ENCODE measurements at places on chromosomes 1 and 21.
A peak's percentile ranks its signal among the peaks of the same experiment; 100 is the strongest.

DNA sequence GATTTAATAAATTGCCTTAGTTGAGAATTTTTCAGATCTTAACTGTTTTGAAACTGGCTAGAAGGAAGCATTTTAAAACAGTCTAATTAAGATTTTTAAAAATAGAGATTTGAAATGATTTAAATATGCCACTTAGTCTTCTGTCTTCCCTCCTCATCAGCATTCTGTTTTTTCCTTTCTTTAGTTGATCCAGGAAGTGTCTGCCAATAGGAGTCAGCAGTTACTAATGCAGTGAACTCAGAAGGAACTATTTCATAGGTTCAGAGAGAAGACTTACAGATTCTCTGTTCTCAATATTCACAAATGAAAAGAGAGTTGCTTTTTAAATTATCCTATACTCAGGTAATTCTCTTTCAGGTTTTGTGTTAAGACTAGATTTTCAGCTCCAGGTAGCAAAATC, 84.5 kb downstream of the RPS6KC1 start:
- no peak for DNase-seq

GRCh38 chr1:183911285-183911684, 106.4 kb downstream of the RGL1 start:
- DNase-seq: no peak

GRCh38 chr1:36751525-36751924, 268.8 kb upstream of the CSF3R start:
- no peak for DNase-seq

DNA sequence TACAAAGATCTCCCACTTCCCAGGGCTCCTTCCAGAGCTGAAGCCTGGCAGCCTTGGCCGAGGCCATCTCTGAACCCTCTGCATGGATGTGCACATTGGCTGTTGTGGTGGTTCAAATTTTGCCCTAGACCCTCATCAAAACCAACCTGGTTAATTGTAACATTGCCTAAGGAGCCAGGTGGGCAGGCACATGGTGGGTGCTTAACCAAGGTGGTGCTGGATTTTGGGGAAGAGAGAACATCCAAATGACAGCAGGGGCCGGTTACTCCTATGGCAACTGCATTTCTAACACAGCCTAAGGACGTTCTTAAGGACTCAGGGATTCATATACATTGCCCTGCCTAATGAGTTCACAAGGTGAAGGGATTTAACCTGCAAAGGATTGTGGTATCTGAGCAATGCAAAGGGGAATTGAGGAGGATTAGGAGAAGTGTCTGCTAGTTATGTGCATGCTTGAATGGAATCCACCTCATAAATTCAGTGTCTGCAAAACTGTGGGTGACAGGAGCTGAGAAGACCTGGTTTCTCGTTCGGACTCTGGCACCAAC, 10.3 kb downstream of the RUNX1 start:
- no peak for DNase-seq

DNA sequence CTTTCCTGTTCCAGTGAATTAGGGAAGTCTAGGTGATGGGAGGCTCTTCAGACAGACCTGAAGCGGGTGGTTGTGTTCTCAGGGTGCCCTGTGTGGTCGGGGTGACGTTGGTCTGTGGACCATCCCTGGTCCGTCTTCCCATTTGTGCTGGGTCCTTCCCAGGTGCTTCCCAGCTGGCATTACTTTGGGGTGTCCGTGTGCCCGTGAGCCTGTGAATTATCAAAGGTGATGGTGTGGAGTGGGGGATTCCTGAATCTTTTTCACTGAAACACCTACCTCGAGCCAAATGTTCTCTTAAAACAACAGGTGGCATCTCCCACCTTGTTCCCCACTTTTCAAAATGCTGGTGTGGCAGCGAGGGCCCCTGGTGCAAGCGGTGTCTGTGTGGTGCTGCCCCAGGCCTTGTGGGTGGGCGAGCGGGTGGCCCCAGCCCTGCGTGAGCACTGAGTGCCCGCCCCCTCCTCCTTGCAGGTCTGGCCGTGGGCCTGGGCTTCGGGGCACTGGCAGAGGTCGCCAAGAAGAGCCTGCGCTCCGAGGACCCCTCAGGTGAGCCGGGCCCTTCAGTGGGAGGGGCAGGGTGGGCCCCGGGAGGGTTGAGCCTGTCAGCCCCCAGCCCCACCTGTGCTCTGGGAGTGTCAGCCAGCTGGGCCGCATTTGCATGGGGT, 37.0 kb downstream of the COQ8A start:
- peak; percentile 14 for DNase-seq

DNA sequence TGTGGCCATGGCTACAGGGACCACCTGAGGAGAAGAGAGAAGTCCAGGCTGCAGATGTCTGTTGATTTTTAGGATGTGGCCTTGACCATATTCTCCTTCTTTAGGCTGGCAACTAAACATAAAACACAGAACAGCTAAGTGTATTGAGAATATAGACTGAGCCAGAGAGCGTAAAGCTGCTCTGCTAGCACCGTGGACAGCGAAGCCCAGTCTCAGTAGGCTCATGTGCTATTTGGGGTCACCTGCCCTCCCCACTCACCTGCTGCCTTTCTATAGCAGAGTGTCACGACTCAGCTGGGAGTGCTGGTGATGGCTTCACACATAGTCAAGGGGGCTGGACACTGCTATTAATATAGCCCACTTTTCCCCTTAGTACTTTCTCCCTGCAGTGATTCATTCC, 278.5 kb downstream of the KCNH1 start:
- DNase-seq: no peak

GRCh38 chr1:38534473-38534823, 325.1 kb downstream of the RRAGC start:
- no peak for DNase-seq

- no peak for DNase-seq
Observed at GRCh38 chr1:230682274-230682673, 31.6 kb downstream of the AGT start.

DNA sequence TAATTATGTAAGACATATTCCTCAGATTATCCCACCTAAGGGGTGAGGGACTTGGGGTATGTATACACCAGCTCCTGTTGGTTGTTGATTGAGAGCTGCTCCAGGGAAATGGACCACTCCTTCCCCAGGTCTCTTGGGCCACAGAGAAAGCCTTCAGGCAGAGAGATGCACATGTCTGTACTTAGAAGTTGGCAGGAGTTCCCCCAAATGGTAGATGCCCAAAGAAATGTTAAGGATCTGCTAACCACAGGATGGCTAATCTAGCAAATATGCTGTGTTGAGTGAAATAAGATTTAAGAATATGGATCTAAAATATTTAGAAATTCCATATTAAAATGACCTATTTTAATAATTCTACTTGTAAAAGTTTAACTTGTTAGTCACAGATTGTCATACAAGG, 100.8 kb upstream of the DNAH14 start:
- DNase-seq: no peak

GRCh38 chr21:35222541-35222941, 173.4 kb upstream of the RUNX1 start:
- no peak for DNase-seq

DNA sequence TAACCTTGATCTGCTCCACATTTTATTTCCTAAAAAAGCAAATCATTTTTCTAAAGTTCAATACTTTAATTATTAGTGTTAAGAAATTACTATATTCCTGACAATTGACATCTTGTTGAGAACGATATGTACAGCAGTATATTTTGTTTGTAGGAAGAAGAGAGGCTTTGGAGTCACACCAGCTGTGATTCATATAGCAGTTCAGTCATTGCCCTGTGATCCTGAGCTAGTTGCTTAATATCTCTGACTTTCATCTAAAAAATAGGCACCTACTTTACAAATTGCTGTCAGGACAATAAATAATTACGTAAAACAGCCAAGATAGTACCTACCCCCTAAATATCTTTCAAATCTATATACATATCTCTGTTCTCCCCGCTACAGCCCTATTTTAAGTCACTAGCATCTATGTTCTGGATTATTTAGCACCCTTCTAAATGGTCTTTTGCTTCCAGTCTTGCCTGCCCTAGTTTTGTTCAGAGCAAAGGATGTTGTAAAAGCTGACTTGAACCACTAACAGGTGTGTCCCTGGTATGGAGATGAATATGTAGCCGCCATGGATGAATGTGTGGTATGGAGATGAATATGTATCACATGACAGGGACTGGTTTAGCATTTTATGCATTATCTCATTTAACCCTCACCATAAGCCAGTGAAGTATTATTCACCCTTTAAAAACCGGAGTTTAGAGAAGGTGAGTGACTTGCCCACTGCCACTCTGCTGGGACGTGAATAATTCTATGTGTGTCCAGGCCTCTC, 42.2 kb downstream of the RNF220 start:
- no peak for DNase-seq

- DNase-seq: peak; percentile 71
Observed at GRCh38 chr1:93615582-93616150, 66.0 kb downstream of the BCAR3 start.

DNA sequence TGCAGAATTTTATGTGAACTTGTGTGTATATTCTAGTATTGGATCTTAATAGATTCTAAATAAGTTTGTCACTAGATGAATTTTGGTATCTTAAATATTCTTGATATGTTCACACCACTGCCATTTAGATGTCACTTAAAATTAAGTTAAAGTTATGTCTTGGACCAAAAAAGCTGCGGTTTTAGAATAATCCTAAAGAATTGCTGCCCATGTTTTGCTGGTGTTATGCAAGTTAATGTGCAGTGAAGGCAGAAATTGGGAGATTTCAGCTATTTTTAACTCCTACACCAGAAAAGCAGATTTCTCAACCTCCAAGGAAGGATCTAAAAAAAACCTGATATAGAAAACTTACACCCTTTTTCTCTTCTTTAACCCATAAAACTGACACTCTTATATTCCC, 757 bp downstream of the ACADM start:
- DNase-seq: no peak

- no peak for DNase-seq
Observed at GRCh38 chr21:39441502-39442475, 3.8 kb downstream of the LCA5L start.

GRCh38 chr21:17414766-17415165, 98.1 kb upstream of the CXADR start:
- DNase-seq: no peak

DNA sequence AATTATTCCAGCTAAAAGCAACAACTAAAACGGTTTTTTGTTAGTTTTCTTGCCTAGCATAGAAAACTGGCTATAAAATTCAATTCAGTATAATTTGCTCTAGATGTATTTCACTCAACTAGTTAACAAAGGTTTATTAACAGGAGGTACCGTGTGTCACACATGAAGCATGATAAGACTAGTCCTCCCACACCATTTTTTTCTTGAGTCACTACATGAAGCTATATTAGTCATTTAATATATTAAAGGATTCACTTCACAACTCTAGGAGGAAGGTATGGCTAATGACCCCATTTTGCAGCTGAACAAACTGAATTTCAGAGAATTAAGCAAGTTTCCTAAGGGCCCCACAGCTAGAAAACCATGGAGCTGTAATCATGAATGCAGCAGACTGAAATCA, 307.8 kb upstream of the USP25 start:
- DNase-seq: no peak

DNA sequence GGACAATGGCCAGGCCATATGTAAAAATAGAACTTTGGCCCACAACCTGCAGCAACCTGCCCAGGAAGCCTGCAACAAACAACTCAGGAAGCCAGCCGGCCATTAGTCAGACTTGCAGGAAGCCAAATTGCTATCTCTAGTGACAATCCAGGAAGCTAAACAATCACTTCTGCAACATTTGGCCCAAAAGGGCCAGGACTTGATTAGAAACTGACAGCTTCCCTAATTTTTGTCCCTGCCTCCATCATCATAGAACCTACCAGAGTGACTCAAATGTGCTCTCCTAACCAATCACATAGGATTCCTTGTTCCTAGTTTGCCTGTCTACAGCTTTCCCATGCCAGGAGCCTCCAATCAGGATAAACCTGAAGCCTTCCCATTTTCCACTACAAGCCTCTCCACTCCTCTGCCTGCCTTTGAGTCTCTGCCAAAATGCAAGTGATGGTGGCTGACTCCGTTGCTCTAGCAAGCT, 639.3 kb downstream of the PTPRU start:
- DNase-seq: no peak

DNA sequence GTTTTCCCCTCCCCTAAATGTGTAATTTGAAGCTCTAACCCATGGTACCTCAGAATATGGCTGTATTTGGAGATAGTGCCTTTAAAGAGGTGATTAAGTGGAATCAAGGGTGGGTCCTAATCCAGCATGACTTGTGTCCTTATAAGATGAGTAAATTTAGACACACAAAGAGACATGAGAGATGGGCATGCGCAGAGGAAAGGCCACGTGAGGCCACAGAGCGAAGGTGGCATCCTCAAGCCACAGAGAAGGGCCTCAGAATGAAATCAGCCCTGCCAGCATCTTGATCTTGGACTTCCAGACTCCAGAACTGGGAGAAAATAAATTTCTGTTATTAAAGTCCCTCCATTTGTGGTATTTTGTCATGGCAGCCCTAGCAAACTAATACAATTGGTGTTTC, 2.9 kb upstream of the PLA2G2F start:
- DNase-seq: no peak

DNA sequence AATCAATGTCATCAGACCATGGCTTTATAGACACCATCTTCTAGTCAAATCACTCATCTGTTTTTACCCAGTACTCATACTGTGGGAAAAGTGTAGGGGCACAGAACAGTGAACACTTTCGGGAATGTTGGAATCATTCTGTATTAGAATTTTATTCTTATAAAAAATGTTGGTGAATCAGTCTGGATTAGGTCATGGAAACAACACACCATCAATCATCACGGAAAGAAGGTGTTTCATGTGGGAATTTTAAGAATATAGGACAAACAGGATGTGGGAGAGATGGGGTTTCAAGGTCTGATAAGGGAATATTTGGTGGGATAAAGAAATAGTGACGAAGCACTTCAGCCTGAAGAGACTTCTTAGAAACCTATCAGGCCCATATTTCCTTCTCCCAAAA, 17.3 kb downstream of the GBP1 start:
- no peak for DNase-seq

GRCh38 chr21:35352066-35352770, 303.1 kb upstream of the RUNX1 start:
- DNase-seq: no peak

All from activated T-cell treated with anti-CD3 and anti-CD28 coated beads, Interleukin-2, amount 50 U/mL, for 24 hours (primary cell).